ENCODE measurements at places on chromosomes 1 and 21.

- H3K36me3 ChIP-seq: no peaks in the 10 kb centered on the region
- H3K27ac ChIP-seq: no peak overlapping the region
- H3K4me1 ChIP-seq: no peaks in the 10 kb centered on the region
- peaks cover 8% of the 10 kb centered on the region for H3K27me3 ChIP-seq
- H3K4me3 ChIP-seq: no peak overlapping the region
Measured at GRCh38 chr1:143666851-143667250, 304.9 kb downstream of the FAM72C start.

GRCh38 chr1:55073187-55073916 is 34.0 kb downstream of the PCSK9 start:
- peak; percentile 23 for DNase-seq
- no peak overlapping the region for H3K27ac ChIP-seq
- peaks cover 97% of the 10 kb centered on the region for H3K36me3 ChIP-seq
- no peaks in the 10 kb centered on the region for H3K4me1 ChIP-seq
- H3K27me3 ChIP-seq: no peaks in the 10 kb centered on the region

DNA sequence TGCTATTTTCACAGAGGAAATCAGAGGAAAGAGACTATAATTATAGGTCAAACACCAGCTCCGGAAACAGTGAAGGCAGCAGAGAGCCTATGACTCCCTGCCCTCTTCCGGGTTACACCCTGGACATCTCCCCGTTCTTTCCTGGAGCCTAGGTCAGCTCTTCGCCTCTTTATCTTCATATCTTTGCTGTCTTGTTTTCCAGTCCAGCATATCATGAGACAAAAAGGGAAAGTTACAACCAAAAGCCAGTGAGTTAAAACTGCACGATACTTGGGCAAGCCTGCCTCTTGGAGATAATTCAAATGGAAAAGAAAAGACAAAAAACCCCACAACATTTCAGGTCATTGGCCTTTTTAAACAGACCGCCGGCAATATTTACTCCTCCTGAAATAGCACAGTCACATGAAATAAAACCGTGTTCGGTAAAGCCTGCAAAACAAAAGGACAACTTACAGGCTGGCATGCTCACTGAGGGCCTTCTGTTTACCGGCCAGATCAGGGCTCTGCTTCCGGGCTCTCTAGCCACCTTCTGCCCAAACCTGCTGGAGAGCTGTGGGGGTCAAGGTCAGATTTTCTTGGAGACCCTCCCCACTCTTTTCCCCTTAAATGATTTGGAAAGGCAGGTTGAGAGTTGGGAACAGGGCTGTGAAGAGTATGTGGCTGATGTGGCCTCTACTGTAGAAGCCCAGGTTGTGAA is 42.8 kb upstream of the PPP2R5A start:
- H3K36me3 ChIP-seq: no peaks in the 10 kb centered on the region
- H3K27ac ChIP-seq: no peak overlapping the region
- peaks cover 13% of the 10 kb centered on the region for H3K4me1 ChIP-seq
- no peak overlapping the region for H3K4me3 ChIP-seq

DNA sequence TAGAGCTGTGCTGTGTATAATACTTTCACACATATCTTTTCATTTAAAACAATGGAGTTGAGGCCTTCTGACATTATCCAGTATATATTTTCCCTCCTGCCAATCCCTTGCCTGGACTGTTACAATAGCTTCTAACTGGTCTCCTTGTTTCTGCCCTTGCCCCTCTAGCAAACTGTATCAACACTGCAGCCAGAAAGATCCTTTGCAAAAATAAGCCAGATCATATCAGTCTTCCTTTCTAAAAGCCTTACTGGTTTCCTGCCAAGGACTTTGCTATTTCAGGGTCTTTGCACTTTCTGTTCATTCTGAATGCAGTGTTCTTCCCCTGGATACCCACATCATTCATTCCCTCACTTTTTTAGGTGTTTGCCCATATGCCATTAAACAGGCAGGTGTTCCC is 370.1 kb downstream of the PTBP2 start:
- no peaks in the 10 kb centered on the region for H3K4me1 ChIP-seq
- H3K36me3 ChIP-seq: no peaks in the 10 kb centered on the region
- no peak overlapping the region for H3K27ac ChIP-seq
- no peaks in the 10 kb centered on the region for H3K27me3 ChIP-seq
- no peak for DNase-seq
- H3K4me3 ChIP-seq: no peak overlapping the region

- no peak for DNase-seq
- no peak overlapping the region for H3K4me3 ChIP-seq
- H3K36me3 ChIP-seq: no peaks in the 10 kb centered on the region
- H3K4me1 ChIP-seq: peaks cover 15% of the 10 kb centered on the region
- peak overlapping the region; percentile 9 for H3K27ac ChIP-seq
- H3K27me3 ChIP-seq: no peaks in the 10 kb centered on the region
Measured at GRCh38 chr1:163656095-163656759, 334.5 kb downstream of the NUF2 start.

DNA sequence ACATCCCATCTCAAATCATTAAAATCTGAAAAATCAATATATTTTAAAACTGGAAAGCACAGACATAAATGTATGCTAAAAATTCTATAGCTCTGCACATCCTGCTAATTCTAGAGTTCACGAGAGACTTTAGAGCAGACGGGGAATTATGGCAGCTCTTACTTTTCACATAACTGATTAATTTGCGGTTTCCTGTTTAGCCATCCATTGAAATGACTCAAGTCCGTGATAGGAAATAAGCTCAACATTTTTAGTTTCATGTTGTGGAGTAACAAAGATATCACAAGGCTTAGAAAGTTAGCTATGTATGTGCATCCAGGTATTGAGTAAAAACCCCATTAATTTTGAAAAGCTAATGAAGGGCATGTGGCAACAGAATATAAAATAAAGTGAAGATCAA is 123.2 kb downstream of the SMYD2 start:
- peaks cover 7% of the 10 kb centered on the region for H3K4me1 ChIP-seq
- no peak for DNase-seq
- no peak overlapping the region for H3K27ac ChIP-seq
- no peaks in the 10 kb centered on the region for H3K27me3 ChIP-seq

DNA sequence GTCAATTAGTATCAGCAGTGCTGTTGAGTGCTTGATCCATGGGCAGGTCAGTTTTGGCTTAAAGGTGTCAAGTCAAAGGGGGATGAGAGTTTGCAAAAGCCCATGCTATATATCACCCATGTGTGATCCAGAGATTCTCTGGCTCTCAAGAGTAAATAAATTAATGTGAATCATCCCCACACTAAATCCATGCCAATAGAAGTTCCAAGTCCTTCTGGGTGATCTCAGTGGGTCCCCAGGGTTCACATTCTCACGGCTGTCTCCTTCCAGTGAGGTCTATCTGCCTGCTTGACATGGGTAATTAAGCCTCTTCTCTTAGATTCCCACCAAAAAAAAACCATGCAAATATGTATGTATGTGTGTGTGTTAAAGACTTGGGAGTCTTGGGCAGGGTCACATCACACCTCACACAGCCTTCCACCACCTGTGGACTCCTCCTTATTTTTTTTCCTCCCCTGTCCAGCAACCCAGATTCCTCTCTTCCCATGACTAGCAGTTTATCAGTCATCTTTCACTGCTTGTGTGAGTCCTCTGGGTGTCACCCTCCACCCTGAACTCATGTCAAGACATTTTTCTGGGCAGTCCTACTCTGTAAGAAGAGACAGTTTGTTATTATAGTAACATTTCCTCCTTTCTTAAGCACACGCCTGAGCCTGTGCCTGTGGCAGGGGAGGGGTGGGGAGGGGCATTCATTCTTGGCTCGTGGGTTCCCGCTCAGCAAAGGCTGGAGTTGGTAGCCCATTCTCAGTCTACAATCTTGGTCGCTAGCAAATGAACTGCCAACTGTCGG is 14.3 kb upstream of the S100A11 start:
- no peak overlapping the region for H3K27ac ChIP-seq
- peaks cover 6% of the 10 kb centered on the region for H3K27me3 ChIP-seq
- no peak overlapping the region for H3K4me3 ChIP-seq
- no peaks in the 10 kb centered on the region for H3K36me3 ChIP-seq

- H3K4me3 ChIP-seq: no peak overlapping the region
- peak; percentile 84 for DNase-seq
- peak overlapping the region; percentile 54 for H3K27ac ChIP-seq
- peaks cover 14% of the 10 kb centered on the region for H3K4me1 ChIP-seq
Measured at GRCh38 chr1:175129997-175130648, 62.5 kb downstream of the KIAA0040 start.

DNA sequence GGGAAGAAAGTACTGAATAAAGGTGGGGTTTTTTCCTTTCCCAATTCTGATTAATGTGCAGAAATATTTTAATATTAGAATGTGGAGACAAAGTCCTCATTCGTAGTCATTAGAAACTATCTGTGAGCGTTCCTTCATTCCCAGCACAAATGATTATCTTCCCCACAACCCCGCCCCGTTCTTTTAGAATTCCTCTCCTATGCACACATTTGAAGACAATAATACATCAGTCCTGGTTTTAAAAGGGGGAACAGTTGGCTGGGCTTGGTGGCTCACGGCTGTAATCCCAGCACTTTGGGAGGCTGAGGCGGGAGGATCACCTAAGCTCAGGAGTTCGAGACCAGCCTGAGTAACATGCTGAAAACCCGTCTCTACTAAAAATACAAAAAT is 876 bp downstream of the ALDH9A1 start:
- DNase-seq: no peak
- H3K27ac ChIP-seq: no peak overlapping the region
- H3K4me3 ChIP-seq: peak overlapping the region; percentile 95
- peaks cover 3% of the 10 kb centered on the region for H3K36me3 ChIP-seq

GRCh38 chr1:78070758-78071157 is 25.0 kb downstream of the GIPC2 start:
- H3K4me3 ChIP-seq: no peak overlapping the region
- H3K36me3 ChIP-seq: no peaks in the 10 kb centered on the region
- no peak overlapping the region for H3K27ac ChIP-seq
- DNase-seq: no peak

GRCh38 chr1:3610527-3611169 is 660 bp downstream of the MEGF6 start:
- H3K36me3 ChIP-seq: no peaks in the 10 kb centered on the region
- H3K27ac ChIP-seq: peak overlapping the region; percentile 22
- no peaks in the 10 kb centered on the region for H3K27me3 ChIP-seq

DNA sequence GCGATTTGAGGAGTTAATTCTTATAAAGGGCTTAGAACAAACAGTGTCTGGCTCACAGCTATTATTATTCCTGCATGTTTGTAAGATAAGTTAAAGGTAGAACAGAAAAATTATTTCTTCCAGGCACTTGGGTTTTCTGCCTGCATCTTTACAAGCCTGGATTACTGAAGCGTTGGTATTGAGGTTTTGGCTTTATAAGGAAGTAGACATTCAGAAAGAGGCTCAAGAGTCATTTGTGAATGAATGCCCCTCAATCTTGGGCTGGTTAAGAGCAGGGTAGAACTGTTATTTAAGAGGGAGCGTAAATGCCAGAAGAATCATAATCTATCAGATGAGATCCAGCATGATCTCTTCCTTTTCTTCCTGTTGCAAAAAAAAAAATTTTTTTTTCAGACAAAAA is 77.3 kb upstream of the ARID1A start:
- no peaks in the 10 kb centered on the region for H3K27me3 ChIP-seq
- H3K27ac ChIP-seq: peak overlapping the region; percentile 52
- no peaks in the 10 kb centered on the region for H3K36me3 ChIP-seq
- H3K4me3 ChIP-seq: no peak overlapping the region

DNA sequence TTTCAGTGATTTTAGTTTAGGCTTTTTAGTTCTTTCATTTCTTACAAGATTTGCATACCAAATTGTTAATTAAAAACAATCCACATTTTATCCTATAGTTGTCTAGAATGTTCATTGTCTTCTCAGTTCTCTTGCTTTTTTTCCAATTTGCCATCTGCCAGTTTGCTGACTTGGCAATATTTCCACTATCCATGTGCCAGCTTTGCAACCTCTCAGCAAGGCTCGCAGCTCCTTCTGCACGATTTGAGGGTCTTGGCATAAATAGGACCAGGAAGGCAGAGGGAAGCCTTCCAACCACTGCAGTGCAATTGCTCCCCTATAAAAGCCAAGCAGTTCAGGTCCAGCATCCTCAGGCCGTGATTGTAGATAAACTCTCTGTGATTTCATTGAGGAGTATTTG is 306.8 kb upstream of the FMN2 start:
- no peak overlapping the region for H3K27ac ChIP-seq
- no peak for DNase-seq
- H3K36me3 ChIP-seq: no peaks in the 10 kb centered on the region
- H3K4me3 ChIP-seq: no peak overlapping the region
- H3K4me1 ChIP-seq: no peaks in the 10 kb centered on the region

GRCh38 chr1:150931773-150932172 is 5.6 kb downstream of the SETDB1 start:
- no peaks in the 10 kb centered on the region for H3K27me3 ChIP-seq
- H3K4me3 ChIP-seq: no peak overlapping the region
- DNase-seq: no peak
- no peaks in the 10 kb centered on the region for H3K4me1 ChIP-seq

- no peaks in the 10 kb centered on the region for H3K36me3 ChIP-seq
- peaks cover 4% of the 10 kb centered on the region for H3K27me3 ChIP-seq
- no peak for DNase-seq
- H3K4me3 ChIP-seq: no peak overlapping the region
- H3K4me1 ChIP-seq: no peaks in the 10 kb centered on the region
- no peak overlapping the region for H3K27ac ChIP-seq
Measured at GRCh38 chr1:38932571-38932970, 9.1 kb downstream of the RHBDL2 start.

- no peak overlapping the region for H3K27ac ChIP-seq
- H3K27me3 ChIP-seq: no peaks in the 10 kb centered on the region
- no peaks in the 10 kb centered on the region for H3K4me1 ChIP-seq
- H3K36me3 ChIP-seq: no peaks in the 10 kb centered on the region
- H3K4me3 ChIP-seq: no peak overlapping the region
Measured at GRCh38 chr1:67969446-67969845, 81.0 kb downstream of the DIRAS3 start.

DNA sequence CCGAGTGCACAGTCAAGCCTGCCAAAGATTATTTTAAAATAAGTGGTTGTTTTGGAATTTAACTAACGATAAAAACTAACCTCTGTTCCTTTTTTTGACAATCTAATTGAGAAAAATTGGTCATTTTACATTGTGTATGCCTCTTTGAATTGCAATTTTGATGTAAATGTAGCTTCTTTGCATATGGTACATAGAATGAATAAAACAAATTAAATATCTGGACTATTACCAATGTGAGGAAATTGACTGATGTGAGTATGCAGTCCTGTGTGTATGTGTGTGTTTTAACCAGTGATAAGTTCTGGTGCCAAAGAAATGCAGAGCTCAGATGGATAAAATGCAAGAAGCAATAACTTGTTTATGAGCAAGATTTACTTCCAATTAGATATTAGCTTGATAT is 281.3 kb upstream of the ZP4 start:
- no peak overlapping the region for H3K4me3 ChIP-seq
- DNase-seq: no peak
- no peak overlapping the region for H3K27ac ChIP-seq
- H3K36me3 ChIP-seq: no peaks in the 10 kb centered on the region
- no peaks in the 10 kb centered on the region for H3K27me3 ChIP-seq
